Colonic mucosa (tissue), 4 donors: ENCODE measurements at places on chromosomes 13 and 19. TPM values are rescaled to one million over a fixed set of nuclear protein-coding genes. Genes with fewer than 3 reads are reported as not detected.

ZNF850 gene
- 1.1 TPM for total RNA-seq

SIGLEC10 gene
- total RNA-seq, result 2.7 TPM

WTIP gene
- 2.1 TPM for total RNA-seq

MAST1 gene
- total RNA-seq, result 1.4 TPM

ZIC2 gene
- total RNA-seq, result 0.11 TPM

CC2D1A gene
- total RNA-seq, result 123 TPM

IGFLR1 gene
- total RNA-seq, result 6.9 TPM

ZNF561 gene
- total RNA-seq, result 29.7 TPM

- peaks cover 31% of the 10 kb centered on the region for H3K27me3 ChIP-seq
- H3K36me3 ChIP-seq, result no peaks in the 10 kb centered on the region
- H3K27ac ChIP-seq, result no peak overlapping the region
- DNase-seq, result no peak
- H3K4me3 ChIP-seq, result no peak overlapping the region
These were observed 421 bp upstream of the GPR12 start for GRCh38 chr13:26760832-26761582.

- H3K36me3 ChIP-seq, result peaks cover 7% of the 10 kb centered on the region
- peaks cover 50% of the 10 kb centered on the region for H3K4me1 ChIP-seq
- no peaks in the 10 kb centered on the region for H3K27me3 ChIP-seq
- H3K27ac ChIP-seq, result peak overlapping the region; percentile 57
- H3K4me3 ChIP-seq, result no peak overlapping the region
- DNase-seq, result peak; percentile 69
These were observed 53.4 kb downstream of the TSSK6 start for GRCh38 chr19:19461671-19462622.

GRCh38 chr19:48804496-48804895, 6.3 kb downstream of the BCAT2 start:
- H3K4me3 ChIP-seq, result no peak overlapping the region
- no peak for DNase-seq
- no peaks in the 10 kb centered on the region for H3K27me3 ChIP-seq
- no peaks in the 10 kb centered on the region for H3K36me3 ChIP-seq
- no peaks in the 10 kb centered on the region for H3K4me1 ChIP-seq
- no peak overlapping the region for H3K27ac ChIP-seq

GRCh38 chr13:99446242-99446641, 55.0 kb upstream of the TM9SF2 start:
- no peak for DNase-seq
- no peaks in the 10 kb centered on the region for H3K36me3 ChIP-seq
- no peaks in the 10 kb centered on the region for H3K4me1 ChIP-seq
- no peak overlapping the region for H3K27ac ChIP-seq

GRCh38 chr13:25581351-25581750, 209.6 kb downstream of the ATP8A2 start:
- DNase-seq, result no peak
- no peaks in the 10 kb centered on the region for H3K4me1 ChIP-seq
- no peaks in the 10 kb centered on the region for H3K27me3 ChIP-seq

GRCh38 chr19:48332662-48333466, 7.5 kb downstream of the EMP3 start:
- peak overlapping the region; percentile 98 for H3K27ac ChIP-seq
- H3K4me1 ChIP-seq, result peaks cover 10% of the 10 kb centered on the region
- peak; percentile 98 for DNase-seq
- H3K36me3 ChIP-seq, result no peaks in the 10 kb centered on the region
- peak overlapping the region; percentile 55 for H3K4me3 ChIP-seq
- no peaks in the 10 kb centered on the region for H3K27me3 ChIP-seq

GRCh38 chr13:49683489-49683888, 7.8 kb downstream of the EBPL start:
- H3K4me1 ChIP-seq, result no peaks in the 10 kb centered on the region
- H3K36me3 ChIP-seq, result no peaks in the 10 kb centered on the region
- no peak overlapping the region for H3K27ac ChIP-seq
- no peak overlapping the region for H3K4me3 ChIP-seq
- DNase-seq, result no peak

GRCh38 chr19:28466107-28467045, 746.6 kb downstream of the UQCRFS1 start:
- no peak overlapping the region for H3K4me3 ChIP-seq
- H3K27ac ChIP-seq, result no peak overlapping the region
- peak; percentile 81 for DNase-seq
- H3K27me3 ChIP-seq, result no peaks in the 10 kb centered on the region
- H3K36me3 ChIP-seq, result no peaks in the 10 kb centered on the region

- H3K4me3 ChIP-seq, result no peak overlapping the region
- no peak for DNase-seq
- H3K4me1 ChIP-seq, result no peaks in the 10 kb centered on the region
- no peaks in the 10 kb centered on the region for H3K36me3 ChIP-seq
These were observed 87.0 kb upstream of the SOX21 start for GRCh38 chr13:94799299-94799698.

DNA sequence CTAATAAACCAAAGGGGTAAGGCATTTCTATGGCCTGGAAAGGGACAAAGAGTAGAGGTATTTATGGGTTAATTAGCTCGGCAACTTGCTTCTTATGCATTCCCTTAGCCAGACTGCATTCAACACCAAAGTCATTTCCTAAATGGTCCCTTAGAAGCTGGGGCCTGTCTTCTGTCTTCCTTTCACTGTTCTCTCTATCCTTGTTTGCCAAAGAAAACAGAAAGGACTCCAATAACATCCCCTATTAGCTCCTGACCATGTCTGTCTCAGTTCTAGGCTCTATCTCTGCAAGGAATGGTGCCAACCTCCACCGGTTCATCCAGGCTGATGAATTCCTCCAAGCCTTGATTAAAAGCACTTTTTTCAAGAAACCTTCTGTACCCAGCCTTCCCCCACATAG, 123.5 kb downstream of the KCTD12 start:
- no peaks in the 10 kb centered on the region for H3K27me3 ChIP-seq
- H3K4me1 ChIP-seq, result no peaks in the 10 kb centered on the region
- DNase-seq, result no peak
- no peak overlapping the region for H3K27ac ChIP-seq
- no peaks in the 10 kb centered on the region for H3K36me3 ChIP-seq
- H3K4me3 ChIP-seq, result no peak overlapping the region

DNA sequence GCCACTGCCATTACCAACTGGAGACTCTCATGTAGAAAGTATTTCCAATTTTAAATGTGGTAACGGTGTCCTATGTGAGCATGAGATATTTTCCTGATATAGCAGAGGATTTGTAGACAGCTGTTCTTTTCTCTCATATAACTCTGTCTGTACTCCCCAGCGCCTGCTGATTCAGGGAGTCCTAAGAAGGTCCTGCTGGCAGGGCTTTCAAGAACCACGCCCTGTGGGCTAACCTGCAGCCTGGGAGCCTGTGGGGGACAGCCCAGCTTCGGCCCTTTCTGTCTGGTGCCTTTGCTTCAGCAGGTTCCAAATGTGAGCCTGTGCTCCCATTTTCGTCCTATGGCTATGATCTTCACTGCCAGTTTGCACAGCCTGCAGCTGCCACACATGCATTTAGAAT, 316.8 kb downstream of the ATP8A2 start:
- H3K4me1 ChIP-seq, result no peaks in the 10 kb centered on the region
- H3K27ac ChIP-seq, result no peak overlapping the region
- H3K4me3 ChIP-seq, result no peak overlapping the region
- no peaks in the 10 kb centered on the region for H3K36me3 ChIP-seq

DNA sequence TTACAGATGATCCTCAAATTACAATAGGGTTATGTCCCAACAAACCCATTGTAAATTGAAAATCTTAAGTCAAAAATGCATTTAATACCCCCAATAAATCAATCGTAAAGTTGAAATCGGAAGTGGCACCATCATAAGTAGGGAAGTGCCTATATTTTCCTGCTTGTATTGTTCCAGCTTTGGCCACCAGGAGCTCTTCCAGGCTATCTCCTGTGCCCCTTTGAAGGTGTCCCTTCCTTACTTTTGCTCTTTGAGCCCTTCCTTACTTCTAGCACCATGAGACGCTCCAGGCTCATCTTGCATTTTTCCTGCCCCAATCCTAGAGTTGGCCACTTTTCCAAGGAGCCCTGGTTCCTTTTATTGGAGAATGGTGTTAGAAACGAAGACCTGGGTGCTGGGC, 163.0 kb upstream of the TSC22D1 start:
- no peaks in the 10 kb centered on the region for H3K4me1 ChIP-seq
- H3K27me3 ChIP-seq, result no peaks in the 10 kb centered on the region
- H3K4me3 ChIP-seq, result no peak overlapping the region
- H3K27ac ChIP-seq, result no peak overlapping the region

DNA sequence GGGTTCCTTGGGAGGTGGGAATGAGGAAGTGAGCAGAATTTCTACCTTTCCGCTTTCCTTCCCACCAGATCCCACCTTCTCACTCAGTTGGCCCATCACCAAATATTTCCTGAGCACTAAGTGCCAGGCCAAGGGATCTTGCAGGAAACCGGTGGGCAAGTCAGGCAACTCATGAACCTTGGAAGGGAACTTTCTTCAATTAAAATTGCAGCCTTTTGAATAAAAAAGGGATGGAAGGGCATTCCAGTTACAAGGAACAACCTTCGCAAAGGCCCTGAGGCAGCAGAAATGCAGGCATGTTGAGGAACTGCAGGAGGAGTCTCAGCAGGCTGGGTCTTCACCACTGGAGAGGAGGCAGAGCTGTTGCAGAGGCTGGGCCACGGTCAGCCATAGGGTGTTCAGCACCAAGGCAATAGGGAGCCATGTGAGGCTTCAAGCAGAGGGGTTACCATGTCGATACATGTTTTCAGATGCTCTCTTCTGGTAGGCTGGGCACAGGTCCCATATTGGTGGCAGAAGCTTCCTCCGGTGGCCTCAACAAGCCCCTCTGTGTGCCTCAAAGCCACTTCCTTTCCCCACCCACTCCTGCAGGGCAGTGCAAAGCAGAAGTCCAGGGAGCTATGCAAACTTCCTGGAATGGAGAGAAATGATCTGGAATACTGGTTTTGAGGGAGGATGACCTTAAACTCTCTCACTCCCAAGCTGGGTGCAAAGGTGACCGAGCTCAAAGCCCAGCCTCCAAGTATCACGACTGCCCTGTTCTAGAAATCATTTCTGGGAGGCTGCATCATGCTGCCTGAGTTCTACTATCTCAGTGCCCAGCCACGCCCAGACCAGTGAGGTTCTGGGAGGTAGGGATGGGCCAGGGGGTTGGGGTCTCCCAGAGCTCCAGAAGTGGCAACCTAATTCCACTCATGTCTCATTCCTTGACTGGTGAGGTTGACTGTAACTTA, at the start of gene FUT6:
TSS of gene FUT6 (minus strand) at position 638 of the 953 bp plus-strand sequence. CDS start 7,135 bp downstream, outside the sequence.
- DNase-seq, result peak; percentile 72
- no peaks in the 10 kb centered on the region for H3K27me3 ChIP-seq
- no peaks in the 10 kb centered on the region for H3K4me1 ChIP-seq
- peak within 1 kb of the TSS; percentile 83 for H3K27ac ChIP-seq

DNA sequence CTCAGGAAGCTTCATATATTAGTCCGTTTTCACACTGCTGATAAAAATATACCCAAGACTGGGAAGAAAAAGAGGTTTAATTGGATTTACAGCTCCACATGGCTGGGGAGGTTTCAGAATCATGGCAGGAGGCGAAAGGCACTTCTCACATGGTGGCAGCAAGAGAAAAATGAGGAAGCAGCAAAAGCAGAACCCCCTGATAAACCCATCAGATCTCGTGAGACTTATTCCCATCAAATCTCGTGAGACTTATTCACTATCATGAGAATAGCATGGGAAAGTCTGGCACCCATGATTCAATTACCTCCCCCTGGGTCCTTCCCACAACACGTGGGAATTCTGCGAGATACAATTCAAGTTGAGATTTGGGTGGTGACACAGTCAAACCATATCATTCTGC, 23.1 kb downstream of the FLT3 start:
- no peaks in the 10 kb centered on the region for H3K4me1 ChIP-seq
- no peak for DNase-seq
- no peak overlapping the region for H3K4me3 ChIP-seq
- H3K27me3 ChIP-seq, result no peaks in the 10 kb centered on the region

DNA sequence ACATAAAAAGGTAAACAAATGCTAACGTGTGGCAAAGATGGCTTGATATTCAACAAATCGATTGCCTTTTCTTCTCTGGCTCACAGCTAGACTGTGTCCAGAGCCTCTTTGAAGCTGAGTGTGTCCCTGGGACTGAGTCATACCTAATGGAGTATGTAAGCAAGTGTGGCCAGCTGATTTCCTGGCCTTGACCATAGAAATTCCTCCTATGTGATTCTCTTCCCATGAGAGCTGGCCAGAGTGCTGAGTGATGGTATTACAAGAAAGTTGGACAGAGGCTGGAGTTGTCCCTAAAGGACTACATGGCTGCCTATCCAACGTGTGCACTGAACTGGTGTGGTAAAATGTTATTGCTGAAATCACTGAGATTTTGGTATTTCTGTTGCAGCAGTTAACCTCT, 320.1 kb upstream of the SLC10A2 start:
- DNase-seq, result no peak
- H3K36me3 ChIP-seq, result no peaks in the 10 kb centered on the region
- H3K4me1 ChIP-seq, result no peaks in the 10 kb centered on the region
- H3K4me3 ChIP-seq, result no peak overlapping the region
- H3K27me3 ChIP-seq, result no peaks in the 10 kb centered on the region
- H3K27ac ChIP-seq, result no peak overlapping the region

DNA sequence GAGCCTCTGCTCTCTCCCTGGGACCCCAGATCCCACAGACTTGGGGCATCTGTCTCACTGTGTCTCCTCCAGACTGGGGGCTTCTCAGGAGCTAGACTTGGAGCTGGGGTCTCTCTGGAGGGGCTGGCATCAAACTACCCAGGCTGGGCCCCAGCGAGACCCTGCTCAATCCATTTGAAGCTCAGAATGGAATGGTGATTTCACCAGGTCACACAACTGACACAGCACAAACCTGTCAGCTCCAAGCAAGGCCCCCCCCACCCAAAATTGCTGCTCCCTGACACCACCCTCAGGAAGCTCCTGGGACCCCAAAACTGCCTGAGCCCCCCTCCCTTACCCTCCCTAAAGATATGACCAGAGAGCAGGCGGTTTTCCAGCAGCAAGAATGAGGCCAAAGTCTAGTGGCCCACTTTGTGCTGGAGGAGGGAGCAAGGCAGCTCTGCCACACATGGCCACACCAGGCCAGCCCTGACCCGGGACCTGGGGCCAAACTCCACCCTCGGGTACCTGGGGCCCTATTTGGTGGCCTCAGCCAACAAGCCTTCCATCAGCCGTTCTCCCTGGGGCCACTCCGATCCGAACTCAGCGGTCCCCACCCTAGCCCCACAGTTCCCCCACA, 2.4 kb downstream of the NR2F6 start:
- DNase-seq, result peak; percentile 64
- peak overlapping the region; percentile 80 for H3K4me3 ChIP-seq
- peaks cover 45% of the 10 kb centered on the region for H3K4me1 ChIP-seq
- H3K27ac ChIP-seq, result peak overlapping the region; percentile 86
- no peaks in the 10 kb centered on the region for H3K36me3 ChIP-seq

- H3K27me3 ChIP-seq, result no peaks in the 10 kb centered on the region
- H3K27ac ChIP-seq, result no peak overlapping the region
- H3K4me3 ChIP-seq, result no peak overlapping the region
- no peaks in the 10 kb centered on the region for H3K36me3 ChIP-seq
- no peaks in the 10 kb centered on the region for H3K4me1 ChIP-seq
These were observed 144.4 kb downstream of the DIAPH3 start for GRCh38 chr13:60019119-60019993.

- H3K36me3 ChIP-seq, result no peaks in the 10 kb centered on the region
- no peak overlapping the region for H3K27ac ChIP-seq
- no peaks in the 10 kb centered on the region for H3K4me1 ChIP-seq
- no peak overlapping the region for H3K4me3 ChIP-seq
These were observed 10.8 kb downstream of the CLN5 start for GRCh38 chr13:77002590-77003190.
